Activated CD8-positive, alpha-beta memory T cell treated with anti-CD3 and anti-CD28 coated beads for 1 hour (primary cell): ENCODE measurements at places on chromosomes 3 and 15.

GRCh38 chr15:69088300-69088965, 72.0 kb upstream of the GLCE start:
- DNase-seq, result no peak

GRCh38 chr15:22947101-22948000, 32.8 kb downstream of the CYFIP1 start:
- no peak for DNase-seq

- no peak for DNase-seq
Measured at GRCh38 chr15:80041494-80042253, 17.8 kb upstream of the ZFAND6 start.

GRCh38 chr3:40192628-40193027, 116.9 kb upstream of the EIF1B start:
- DNase-seq, result no peak

GRCh38 chr3:112116748-112117186, 16.3 kb downstream of the GCSAM start:
- no peak for DNase-seq

DNA sequence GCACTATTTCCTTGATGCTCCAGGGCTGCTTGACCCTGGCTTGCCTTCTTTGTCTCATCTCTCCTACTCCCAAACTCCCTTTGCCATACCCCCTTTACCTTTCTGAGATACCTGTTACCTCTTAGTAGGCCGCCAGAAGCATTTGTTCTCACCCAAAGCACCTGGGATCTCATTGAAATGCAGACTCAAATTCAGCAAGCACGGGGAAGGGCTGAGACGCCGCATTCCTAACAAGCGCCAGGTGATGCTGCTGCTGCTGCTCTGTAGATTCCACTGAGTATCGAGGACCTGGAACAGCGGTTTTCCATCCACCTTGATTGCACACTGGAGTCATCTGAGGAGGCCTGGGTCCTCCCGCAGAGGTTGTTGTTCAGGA, 91.8 kb downstream of the TMEM266 start:
- no peak for DNase-seq

DNA sequence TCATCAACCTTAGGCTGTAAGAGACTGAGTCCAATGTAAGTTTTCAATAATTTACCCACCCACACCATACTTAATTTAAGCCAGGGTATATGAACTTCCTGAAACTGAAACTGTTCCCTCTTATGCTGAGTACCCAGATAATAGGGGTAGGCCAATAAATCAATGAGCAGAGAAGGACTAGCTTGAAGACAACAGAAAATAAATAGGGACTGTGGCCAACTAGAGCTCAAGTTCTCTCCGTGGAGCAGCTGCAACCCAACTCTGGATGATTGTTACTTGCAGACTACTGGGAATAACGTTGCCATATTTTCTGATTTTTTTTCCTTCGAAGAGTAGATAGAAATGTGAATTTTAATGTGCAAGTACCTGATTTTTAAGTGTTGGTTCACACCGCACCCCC, 128.0 kb downstream of the ATG7 start:
- no peak for DNase-seq

GRCh38 chr3:129688271-129688895, 81.9 kb upstream of the PLXND1 start:
- DNase-seq, result no peak

DNA sequence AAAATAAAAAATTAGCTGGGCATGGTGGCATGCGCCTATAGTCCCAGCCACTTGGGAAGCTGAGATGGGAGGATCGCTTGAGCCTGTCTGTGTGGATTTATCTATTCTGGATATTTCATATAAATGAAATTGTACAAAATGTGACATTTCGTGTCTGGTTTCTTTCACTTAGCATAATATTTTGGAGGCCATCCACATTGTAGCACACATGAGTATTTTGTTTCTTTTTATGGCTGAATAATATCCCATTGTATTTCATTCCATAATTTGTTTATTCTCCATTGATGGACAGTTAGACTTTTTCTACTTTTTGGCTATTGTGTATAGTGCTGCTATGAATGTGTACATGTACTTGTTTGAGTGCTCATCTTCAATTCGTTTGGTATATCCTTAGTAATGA, 52.9 kb upstream of the DYNC1LI1 start:
- no peak for DNase-seq

- no peak for DNase-seq
Measured at GRCh38 chr3:129123314-129124060, 1.9 kb upstream of the RAB43 start.

DNA sequence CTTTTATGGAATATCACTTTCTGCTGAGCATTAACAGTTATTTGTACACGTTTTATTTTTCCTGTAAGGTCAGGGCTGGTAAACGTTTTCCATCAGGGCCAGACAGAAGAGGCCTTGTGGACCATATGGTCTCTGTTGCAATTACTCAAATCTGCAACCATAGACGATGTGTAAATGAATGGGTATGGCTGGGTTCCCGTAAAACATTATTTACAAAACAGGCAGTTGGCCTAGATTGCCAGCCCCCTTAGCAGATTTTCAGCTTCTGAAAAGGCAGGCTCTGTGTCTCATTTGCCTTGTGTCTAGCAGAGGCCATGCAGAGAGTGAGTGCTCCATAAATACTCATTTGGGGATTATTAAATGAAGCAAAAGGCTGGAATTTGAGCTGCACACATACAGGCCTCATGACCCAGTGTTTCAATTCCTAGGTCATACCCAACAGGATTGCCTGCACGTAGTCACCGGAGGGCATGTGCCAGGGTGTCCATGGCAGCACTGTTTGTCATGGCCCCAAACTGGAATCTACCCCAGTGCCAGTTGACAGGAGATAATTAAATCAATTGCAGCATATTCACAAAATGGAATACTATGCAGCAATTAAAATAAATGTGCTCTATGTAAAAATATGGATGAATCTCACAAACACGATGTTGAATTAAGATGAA, 51.3 kb downstream of the GPD1L start:
- no peak for DNase-seq

DNA sequence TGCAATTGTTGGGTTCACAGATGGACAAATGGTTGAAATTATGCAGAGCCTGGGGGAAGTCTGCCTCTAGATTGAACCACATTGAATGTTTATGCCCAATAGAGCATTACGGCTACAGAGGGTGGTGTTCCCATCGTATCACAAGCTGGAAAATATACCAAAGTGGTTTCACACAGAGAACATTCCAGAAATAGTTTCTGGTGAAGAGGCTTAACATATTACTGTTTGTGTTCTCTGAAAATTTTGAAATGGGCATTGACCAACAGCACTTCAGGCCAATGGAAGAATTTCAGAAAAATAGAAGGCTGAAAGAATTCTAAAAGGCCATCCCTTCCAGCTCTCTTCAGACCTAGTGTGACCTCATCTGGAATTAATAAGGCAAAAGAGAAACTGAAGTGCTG, 203.9 kb downstream of the NEK10 start:
- DNase-seq, result no peak

DNA sequence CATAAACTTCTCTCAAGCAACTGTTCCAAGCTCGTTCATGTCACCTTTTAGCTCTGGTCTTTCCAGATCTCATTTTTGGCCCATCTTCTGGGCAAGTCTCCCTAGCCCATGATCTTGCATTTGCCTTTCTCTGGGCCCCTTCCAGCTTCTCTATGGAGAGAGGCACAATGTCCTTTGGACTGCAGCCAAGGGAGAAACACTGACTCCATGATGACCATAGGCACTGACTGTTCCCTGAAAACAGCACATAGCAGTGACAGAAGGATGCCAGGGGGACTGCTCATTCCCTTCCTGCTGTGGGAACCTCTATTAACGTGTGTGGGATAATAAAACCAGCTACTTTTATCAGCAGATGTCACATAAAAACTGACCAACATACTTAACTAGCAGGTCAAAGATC, 60.3 kb downstream of the STRIT1 start:
- no peak for DNase-seq

DNA sequence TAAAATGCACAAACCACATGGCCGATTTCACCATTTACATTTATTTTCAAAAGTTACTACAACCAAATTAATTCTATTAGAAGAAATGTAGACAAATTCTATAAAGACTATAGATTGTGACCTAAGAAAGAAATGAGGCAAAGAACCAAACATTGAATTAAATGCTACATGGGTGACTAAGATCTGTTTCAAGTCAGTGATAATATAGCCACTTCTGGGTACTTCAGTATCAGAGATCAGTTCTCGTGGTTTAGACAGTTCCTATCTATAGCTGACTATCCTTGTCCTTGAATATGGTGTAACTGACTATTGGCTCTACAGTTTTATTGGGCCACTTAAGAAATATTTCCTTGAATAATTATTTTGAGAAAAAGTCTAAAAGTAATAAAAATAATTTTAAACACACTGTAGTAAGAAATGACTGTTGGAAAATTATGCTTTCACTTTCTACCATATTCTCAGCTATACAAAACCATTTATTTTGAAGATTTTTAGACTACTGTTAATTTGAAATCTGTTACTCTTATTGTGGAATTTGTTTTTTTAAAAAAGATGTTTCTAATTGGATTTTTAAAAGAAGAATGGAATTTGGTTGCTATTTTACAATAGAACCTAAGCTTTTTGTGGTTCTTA, 14.1 kb downstream of the KCNMB3 start:
- no peak for DNase-seq

GRCh38 chr15:35858707-35859106, 312.7 kb upstream of the DPH6 start:
- no peak for DNase-seq

- DNase-seq, result no peak
Measured at GRCh38 chr3:117865338-117865737, 1155.8 kb downstream of the TUSC7 start.

DNA sequence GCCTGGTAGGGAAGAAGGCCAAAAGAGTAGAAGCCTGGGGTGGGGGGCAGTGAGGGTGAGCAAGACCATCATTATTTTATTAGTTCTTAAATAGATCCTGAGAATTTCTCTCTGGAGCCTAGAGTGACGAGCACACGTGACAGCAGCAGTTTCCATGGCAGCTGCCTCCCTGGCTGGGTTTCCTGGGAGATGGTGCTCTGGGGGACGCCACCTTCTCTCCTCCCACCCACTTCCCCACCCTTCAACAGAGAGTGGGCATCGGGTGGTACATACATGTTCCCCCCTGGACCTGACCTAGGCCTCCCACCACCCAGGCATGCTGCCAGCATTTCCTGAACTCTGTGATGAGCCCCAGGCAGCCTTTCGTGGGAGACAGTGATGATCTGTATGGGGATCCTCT, 12.9 kb downstream of the CELF6 start:
- no peak for DNase-seq

DNA sequence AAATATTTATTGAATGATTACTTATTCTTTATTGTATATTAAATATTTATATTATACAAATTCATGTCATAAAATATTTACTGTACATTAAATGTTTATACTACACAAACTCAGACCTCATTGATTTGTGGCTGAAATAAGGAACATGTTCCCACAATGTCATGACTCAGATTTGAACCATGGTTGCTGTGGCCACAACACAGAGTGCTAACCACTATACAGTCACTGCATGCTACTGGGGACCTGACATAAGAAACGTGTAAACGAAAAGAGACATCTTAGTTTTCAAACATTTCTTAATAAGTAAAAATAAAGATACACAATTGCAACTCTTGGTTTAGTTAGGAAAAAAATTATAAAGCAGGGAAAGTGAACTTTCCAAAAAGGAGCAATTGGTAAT, 99.1 kb upstream of the AGTR1 start:
- DNase-seq, result no peak

GRCh38 chr3:178205740-178206139, 330.5 kb upstream of the KCNMB2 start:
- no peak for DNase-seq

DNA sequence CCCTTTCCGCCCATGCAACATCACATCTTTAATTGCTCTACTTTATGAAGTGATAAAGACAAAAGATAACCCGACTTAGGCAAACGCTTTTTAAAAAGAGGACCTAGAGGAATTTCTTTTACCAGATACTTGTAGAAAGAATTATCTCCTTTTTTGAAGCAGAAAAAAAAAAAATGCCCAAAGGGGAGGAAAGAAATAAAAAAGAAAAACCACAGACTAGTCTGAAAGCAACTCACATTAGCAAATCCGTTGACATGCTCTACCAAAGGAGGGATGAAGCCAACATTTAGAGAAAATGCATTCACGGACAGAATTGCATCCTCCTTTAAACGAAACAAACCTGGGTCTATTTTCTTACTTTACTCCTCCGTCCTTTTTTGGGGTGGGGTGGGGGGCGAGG, 213.6 kb downstream of the MEIS2 start:
- no peak for DNase-seq

DNA sequence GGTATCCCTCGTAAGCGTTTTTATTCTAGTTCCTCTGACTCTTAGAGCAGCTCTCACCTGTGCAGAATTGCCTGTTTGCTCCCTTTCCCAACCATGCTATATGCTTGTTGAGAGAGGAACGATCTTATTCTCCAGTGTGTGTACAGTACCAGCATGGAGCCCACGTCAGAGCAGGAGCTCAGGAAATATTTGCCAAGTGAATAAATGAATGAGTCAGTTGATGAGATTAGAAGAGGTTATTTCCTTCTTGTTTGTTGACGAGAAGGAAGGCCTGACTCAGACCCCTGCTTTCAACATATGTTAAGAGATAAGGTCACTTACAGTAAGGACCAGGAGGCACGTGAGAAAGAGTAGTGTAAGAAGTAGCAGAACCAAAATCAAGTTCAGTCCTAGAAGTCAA, 106.3 kb upstream of the ABHD17C start:
- DNase-seq, result no peak

- DNase-seq, result peak; percentile 66
Measured at GRCh38 chr3:18444595-18445400, 19.7 kb upstream of the SATB1 start.

DNA sequence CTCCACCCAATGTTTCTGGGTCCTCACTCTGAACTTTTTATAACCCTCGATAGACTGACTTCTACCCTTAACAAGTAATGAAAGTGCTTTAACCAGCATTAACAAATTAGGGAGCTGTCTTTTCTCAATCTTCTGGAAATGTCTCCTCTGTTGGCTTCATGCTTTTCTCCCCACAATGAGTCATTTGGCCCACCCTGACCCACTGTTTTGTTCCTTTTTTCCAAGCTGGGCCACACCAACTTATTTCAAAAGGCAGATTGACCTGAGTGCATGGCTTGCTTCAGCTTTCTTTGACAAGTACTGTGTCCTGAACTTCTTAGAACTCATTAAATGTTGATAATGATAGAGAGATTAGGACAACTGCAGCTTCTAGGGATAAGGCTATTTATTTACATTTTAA, 199.6 kb upstream of the SEMA6D start:
- DNase-seq, result no peak
